MG63 (cell line): ENCODE measurements at places on chromosomes 3 and 15. TPM values are rescaled to one million over a fixed set of nuclear protein-coding genes. Genes with fewer than 3 reads are reported as not detected.
A peak's percentile ranks its signal among the peaks of the same experiment; 100 is the strongest.

DNA sequence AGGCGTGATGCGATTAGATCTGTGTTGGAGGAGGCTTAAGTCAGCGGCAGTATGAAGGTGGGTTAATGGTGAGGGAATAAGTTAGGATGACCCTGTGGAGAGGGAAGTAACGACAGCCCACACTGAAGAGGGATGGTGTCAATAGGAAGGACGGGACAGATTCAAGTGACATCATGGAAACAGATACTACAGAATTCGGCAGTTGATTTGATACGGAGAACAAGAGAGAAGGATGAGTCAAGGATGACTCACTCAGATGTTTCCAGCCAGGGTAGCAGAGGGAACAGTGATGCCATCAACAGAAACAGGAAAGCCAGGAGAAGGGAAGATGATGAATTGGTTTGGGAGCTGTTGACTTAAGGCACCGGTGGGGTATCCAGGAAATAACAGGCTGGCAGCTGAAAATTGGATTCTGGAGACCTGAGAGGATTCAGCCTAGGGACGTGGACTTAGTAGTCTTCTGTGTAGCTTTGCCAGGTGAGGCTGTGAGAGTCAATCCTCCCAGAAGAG lies 38.0 kb downstream of the SHC4 start:
- peak; percentile 73 for DNase-seq

DNA sequence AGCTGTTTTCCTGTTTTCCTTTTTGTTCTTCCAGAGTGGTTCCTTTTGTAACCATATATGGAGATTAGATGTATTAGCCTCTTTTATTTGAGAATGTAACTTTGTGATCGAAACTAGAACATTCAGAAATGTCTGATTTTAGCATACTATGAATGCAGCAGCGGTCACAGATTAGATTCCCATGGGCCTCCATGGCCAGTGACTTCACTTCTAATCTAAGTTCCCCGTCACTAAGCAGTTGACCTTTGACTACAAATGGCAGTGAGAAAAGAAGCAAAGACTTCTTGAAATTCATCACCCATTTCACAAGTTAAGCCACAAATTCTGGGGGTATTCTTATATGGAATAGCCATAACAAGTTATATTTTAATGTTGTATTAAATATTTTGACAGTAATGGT lies 114.6 kb upstream of the FLNB start:
- no peak for DNase-seq

- no peak for DNase-seq
Measured at GRCh38 chr15:67121644-67122605, 56.5 kb downstream of the SMAD3 start.

GRCh38 chr15:39605146-39605545 lies 24.3 kb downstream of the THBS1 start:
- no peak for DNase-seq

DNA sequence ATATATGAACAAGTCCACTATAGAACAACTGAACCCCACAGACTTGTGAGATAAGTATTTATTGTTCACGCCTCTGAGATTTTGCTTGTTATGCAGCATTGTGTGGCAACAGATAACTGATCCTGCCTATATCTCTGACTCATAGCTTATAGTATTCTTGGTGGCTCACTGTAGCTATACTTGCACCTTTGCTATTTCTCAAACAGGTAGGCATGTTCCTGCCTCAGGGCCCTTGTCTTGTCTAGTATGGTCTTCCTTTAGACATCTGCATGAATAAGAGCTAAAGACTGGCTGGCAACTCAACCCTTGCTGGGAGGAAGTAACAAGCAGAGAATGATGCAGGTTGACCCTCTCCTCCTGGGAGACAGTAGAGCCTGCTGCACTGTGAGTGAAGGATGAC lies 256.1 kb downstream of the CHST2 start:
- no peak for DNase-seq

DNA sequence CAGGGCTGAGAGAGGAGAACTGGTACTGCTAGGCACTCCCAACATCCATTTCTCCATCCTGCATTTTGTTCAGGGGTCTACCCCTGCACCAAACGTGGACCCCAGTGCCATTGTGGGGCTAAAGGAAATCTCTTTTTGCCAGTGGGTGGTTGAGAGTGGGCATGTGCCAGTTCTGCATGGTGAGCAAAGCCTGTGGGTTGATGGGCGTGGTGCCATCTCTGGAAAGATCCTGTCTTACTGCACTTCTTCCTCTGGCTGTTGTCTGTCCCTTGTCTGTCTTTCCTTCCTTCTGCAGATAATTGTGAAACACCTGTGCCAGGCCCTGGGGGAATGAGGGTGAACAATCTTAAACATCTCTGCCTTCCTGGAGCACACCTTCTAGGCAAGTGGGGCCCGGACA lies 1.4 kb upstream of the RARRES1 start:
- no peak for DNase-seq

DNA sequence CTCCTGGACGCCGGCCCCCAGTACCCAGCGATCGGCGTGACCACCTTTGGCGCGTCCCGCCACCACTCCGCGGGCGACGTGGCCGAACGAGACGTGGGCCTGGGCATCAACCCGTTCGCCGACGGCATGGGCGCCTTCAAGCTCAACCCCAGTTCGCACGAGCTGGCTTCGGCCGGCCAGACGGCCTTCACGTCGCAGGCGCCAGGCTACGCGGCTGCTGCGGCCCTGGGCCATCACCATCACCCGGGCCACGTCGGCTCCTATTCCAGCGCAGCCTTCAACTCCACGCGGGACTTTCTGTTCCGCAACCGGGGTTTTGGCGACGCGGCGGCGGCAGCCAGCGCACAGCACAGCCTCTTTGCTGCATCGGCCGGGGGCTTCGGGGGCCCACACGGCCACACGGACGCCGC lies 956 bp downstream of the ZIC1 start:
- DNase-seq = no peak

DNA sequence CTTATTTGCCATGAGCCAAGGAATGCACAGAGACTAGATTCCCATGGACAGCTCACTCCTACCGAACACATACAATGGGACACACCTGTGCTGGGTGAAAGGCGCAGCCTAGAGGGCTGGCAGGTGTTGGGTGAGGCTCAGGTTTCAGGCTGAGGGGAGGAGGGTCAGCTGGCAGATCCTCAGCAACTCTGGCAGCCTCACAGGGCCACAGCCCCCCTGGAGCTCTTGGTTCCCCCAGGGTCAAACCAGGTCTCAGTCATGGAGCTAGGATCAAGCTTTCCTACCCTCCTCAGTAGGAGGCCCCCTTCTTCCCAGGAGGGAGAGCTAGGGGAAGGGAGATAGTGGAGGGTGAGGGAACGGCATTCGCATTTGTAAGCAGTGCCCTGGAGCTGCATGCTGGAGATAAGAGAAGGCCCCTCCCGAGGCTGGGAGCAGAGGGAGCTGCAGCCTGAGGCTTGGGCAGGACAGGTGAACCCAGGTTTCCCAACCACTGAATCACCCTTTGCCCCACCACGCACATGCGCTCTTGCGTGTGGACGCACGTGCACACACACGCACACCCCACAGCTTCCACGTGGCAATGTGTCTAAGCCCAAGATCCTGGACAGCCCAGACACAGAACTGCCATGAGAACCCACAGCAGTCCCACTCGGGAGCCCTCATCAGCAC lies 26.3 kb upstream of the TFRC start:
- no peak for DNase-seq

DNA sequence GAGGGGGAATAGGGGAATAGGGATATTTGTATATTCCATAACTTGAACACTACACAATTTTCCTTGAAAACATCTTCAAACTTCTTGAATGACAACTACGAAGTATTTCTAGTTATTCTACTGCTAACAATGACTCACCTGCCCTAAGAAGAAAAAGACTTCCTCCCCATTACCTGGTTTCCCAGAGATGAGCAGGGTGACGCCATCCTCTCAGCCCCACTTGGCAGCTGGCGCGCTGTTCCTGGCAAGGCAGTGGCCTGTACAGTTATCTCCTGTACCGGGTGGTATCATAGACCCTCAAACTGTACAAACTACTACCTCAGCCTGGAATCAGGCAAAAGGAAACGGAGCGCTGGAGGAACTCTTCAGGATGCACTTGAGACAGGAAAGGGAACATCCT lies 10.4 kb downstream of the WDR82 start:
- DNase-seq = no peak

GRCh38 chr3:31659246-31659645 lies 126.5 kb downstream of the STT3B start:
- no peak for DNase-seq

GRCh38 chr3:82145742-82146141 lies 384.3 kb upstream of the GBE1 start:
- no peak for DNase-seq

- DNase-seq = peak; percentile 50
Measured at GRCh38 chr3:196774191-196774820, 34.6 kb downstream of the PAK2 start.

DNA sequence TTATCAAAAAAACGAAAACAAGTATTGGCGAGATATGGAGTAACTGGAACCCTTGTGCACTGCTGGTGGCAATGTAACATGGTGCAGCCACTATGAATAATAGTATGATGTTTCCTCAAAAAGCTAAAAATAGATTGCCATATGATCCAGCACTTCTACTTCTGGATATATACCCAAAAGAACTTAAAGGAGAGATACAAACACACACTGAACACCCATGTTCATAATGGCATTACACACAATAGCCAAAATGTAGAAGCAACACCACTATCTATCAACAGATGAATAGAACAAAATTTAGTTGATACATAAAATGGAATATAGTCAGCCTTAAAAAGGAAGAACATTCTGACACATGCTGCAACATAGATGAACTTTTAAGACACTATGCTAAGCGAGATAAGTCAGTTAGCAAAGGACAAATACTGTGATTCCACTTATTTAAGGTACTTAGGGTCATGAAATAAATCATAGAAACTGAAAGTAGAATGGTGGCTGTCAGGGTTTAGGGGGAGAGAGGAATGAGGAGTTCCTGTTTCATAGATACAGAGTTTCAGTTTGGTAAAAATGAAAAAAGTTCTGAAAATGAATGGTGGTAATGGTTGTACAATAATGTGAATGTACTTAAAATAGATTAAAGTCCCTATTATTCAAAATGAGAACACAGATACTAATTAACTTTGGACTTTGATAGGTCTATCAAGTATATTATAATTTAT lies 59.4 kb upstream of the IMPG2 start:
- no peak for DNase-seq

- peak; percentile 43 for DNase-seq
Measured at GRCh38 chr3:179072100-179072438, 460 bp upstream of the ZMAT3 start.

DNA sequence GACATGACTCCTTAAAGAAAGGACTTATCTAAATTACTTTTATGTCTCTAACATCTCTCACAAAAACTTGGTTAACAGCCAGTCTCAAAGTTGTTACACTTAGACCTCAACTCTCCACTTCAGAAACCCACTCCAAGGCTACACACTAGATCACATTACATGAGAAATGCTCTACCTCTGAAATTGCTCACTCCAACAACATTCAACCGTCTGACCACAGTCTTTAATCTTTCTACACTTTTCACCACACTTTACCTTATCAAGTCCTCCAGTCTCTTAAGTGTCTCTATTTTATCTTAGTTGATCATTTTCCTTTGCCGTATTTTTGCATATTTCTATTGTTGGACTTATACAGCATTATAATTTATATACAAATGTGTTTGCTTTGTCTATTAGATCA lies 5.8 kb downstream of the SLC12A6 start:
- DNase-seq = no peak

GRCh38 chr3:132268956-132269355 lies 48.3 kb upstream of the ACP3 start:
- DNase-seq = no peak

DNA sequence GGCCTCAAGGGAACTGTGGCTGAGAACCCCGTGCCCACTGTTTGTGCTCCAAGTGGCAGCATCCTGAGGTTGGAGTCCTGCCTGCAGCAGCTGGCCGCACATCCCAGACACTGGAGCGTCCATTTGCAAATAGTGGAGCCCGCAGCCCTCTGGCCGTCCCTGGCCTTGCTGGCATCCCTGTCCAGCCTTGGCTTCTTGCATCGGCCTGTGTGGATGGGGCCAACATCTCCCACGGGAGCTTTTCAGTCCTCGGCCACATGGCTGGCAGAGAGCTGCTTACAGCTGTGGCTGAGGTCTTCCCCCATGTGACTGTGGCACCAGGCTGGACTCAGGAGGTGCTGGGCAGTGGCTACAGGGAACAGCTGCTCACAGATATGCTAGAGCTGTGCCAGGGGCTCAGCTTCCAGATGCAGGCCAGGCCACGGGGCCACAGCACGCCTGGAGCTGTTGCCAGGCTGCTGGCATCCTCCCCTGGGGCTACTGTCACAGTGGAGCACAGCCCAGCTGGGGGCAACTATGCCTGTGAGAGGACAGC lies 71.2 kb downstream of the FAM43A start:
- DNase-seq = peak; percentile 53

GRCh38 chr15:81255315-81255957 lies 58.8 kb downstream of the IL16 start:
- DNase-seq = no peak

GRCh38 chr3:12363397-12364195 lies 74.7 kb downstream of the PPARG start:
- DNase-seq = no peak

Gene GOLGA8O
- total RNA-seq = not detected in 2 replicates

Gene GOLGA8F
- 0.30 TPM in 1 of 2 replicates, not detected in the other for total RNA-seq

Gene CYP11A1
- 0.30 and 6.3 TPM in 2 replicates for total RNA-seq

Gene PLSCR4
- total RNA-seq = 93.8 and 101 TPM in 2 replicates

Gene CLDN16
- total RNA-seq = not detected in 2 replicates
